ENCODE measurements at places on chromosomes 2 and 18.

DNA sequence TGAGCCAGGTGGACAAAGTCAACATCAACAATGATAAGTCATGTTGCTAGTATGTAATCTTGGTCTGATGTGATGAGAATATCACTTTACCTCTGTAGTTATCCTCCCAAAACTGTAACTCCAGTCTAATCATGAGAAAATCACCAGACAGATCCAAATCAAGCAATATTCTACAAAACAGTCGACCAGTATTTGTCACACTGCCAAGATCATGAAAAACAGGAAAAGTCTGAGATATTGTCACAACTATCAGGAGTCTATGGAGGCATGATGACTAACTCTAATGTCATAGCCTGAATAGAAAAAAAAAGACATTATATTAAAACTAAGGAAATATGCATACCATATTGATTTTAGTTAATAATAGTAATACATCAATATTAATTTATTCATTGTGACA, 1883.3 kb upstream of the CELF4 start:
- no peak for DNase-seq

GRCh38 chr2:152372438-152372984, 37.5 kb downstream of the FMNL2 start:
- no peak for DNase-seq

DNA sequence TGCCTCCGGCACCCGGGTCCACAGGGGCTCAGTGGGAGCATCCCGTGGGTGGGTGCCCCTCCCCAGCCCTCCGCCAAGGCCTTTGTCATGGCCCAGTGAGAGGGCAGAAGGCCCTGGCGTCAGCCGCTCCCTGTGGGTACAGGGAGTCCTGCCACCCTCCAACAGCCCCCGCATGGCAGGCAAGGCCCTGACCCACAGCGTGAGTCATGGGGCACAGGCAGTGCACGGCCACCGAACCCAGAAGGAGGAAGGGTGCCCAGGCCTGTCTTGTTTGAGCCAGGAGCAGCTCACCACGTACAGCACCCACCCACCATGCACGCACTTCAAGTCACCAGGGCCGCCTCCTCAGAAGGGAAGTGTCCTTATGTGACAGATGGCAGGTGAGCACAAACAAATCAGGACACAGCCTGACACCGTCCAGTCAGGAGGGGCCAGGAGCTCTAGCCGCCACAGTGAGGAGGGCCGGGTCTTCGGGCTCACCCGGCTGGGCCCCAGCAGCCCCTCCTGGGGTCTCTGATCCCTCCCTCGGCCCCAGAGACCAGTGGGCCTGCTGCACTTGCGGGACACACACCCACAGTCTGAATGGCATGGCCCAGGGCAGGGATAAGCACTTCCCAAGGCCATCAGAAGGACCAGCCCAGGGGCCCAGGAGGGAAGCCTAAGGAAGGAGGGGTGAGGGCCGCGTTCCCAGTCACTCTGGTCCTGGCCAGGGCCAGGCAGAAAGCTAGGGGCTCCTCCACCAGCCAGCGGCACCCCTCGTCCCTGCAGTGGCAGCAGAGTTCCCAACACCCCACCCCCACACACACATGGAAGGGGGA, 25.8 kb downstream of the BIN1 start:
- no peak for DNase-seq

DNA sequence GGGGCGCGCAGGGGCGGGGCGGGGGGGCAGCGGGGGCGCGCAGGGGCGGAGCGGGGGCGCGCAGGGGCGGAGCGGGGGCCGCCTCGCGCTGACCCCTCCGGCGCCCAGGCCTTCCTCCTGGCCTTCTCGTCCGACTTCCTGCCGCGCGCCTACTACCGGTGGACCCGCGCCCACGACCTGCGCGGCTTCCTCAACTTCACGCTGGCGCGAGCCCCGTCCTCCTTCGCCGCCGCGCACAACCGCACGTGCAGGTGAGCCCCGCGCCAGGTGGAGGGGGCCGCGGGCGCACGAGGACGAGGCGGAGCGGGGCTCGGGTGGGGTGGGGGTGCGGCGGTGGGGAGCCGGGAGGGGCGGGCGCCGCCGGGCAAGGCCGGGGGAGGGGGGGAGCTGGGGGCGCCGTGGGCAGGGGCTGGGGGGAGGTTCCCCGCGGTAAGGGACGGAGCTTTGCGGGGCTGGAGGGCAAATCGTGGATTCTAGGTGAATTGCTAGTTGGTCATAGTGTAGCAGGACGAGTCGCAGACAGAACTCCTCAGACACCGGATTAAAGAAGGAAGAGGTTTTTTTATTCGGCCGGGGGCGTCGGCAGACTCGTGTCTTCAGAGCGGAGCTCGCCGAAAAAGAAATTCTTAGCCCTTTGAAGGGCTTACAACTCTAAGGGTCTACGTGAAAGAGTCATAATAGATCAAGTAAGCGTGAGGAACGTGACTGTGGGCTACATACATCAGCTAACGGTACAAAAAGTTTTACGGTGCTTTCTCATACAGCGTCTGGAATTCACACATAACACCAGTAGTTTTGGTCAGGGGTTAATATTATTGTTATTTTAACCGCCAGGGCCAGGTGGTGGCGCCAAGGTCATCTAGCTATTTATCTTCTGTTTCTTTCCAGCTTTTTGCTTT, 29.9 kb downstream of the ANO7 start:
- DNase-seq: no peak

DNA sequence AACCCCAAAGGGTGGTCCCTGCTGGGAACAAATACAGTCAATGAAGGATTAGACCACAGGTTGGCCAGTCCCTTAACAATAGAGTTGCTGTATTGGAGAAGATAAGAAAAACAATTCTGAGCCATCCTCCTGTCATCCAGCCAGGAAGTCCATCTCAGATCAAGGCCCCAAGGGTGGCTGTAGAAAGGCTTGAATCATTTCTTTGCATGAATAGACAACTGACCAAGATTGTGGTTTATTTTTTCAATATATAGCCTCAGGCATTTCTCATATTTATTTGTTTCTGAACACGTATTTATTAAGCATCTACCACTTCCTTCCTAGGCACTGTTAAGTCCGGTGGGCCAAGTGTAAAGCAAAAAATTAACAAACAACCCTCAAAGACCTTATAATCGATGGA, 274.4 kb upstream of the SLC14A2 start:
- DNase-seq: no peak

GRCh38 chr2:208415897-208416296, 9.3 kb downstream of the PTH2R start:
- DNase-seq: no peak

- no peak for DNase-seq
Observed at GRCh38 chr2:67281101-67281500, 116.0 kb upstream of the ETAA1 start.

DNA sequence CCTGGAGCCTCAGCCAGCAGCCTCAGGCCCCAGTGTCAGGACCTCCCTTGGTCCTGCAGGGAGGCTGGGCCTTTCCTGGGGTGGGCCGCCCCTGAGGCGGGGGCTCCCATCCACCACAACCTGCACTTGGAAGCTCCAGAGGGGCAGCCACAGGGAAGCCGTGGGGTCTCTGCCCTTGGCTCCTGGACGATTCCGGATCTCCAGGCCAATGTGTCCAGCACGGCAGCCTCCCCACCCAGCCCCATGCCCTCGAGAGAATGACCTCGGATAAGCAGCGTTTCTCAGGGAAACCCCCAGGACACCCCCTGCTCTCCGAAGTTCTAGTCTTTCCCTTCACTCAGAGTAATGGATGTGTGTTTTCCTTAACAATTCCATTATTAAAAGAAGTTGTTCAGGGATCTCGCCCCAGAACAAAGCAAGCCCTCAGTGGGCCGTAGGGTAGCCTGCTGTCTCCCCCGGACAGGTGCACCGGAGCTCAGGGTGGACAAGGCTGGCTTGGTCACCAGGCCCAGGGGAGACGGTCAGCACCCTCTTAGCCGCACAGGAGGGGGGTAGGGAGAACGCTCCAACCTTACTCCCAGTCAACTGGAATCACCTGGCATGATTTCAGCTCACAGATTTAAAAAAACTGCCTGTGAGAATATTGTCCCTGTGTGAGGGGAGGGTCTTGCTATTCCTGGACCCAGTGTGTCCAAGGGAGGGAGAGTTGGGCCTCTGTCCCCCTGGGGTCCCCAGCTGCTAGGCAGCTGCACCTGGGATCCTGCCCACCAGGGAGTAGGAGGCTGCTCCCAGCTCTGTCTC, 72.2 kb upstream of the OTOS start:
- DNase-seq: no peak

GRCh38 chr2:191264647-191265081, 19.5 kb downstream of the MYO1B start:
- DNase-seq: no peak

GRCh38 chr2:235493775-235494715, at the start of gene AGAP1:
Gene AGAP1 (plus strand): TSS chr2:235494043.
- DNase-seq: peak; percentile 72

GRCh38 chr18:8443505-8443904, 165.7 kb upstream of the RAB12 start:
- DNase-seq: no peak

DNA sequence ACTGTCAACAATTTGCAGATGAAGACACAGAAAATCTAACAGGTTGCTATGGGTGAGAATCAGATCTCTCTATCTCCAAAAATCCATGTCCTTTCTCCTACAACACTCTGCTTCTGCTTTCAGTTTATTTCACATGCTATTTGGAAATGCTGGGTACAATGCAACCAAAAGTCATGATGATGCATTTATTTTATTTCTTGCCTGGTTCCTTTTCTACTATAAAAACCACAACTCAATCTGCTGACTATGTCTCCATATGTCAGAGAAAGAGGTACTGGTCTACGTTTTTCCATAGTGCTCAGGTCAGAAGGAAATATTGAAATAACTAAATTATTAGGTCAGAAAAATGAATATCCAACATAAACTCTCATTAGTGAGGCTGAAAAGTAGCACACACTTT, 20.5 kb downstream of the RAD51AP2 start:
- DNase-seq: no peak

DNA sequence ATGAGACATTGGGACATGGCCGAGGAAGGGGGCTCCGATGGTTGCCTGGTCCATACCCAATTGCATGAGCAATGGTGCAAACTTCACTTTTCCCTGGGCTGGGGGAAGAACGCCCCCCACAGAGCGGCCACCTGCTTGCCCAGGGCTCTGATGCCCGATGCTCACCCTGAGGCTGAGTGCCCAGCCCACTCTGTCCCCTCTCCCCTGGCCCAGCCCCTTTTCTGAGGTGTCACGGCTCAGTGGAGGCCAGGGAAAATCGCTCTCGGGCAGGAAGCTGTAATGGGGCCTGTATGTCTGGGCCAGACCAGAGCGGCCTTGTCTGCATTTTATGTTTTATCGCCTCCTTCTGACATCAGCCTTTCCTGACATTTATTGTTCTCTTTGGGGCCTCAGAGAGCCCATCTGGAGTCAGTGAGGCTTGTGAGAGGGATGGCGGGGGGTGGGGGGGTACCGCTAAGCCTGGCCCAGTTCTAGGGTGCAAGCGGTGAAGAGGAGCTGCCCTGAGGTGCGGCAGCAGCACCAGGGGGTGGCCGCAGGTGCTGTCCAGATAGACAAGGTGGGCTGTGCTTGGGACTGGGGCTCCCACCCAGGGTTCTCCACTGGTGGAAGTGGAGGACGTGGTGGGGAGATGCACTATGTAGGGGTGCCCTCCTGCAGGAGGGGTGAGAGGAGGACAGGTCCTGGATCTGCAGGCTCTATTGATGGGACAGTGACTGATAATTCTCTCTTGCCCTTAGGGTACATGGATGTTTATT, 46.2 kb downstream of the INHBB start:
- DNase-seq: no peak

DNA sequence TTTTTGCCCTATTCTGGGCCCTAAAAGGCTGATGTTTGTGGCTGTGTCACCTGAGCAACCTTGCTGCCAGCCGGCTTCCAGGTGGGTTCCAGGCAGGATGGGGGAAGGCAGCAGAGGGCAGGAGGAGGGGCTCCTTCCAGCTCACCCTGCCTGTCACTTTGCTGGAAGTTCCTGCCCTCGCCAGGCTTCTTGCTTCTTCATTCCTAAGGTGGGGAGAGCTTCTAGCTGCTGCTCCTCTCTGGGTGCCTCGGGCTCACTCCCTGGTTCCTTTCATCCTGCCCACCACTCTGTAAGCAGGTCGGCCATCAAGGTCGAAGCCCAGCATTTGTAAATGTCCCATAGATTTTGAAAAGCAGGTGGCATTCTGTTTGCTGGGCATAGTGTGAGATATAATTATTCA, 249.4 kb upstream of the HS6ST1 start:
- no peak for DNase-seq

- peak; percentile 15 for DNase-seq
Observed at GRCh38 chr18:36381075-36381474, 83.6 kb downstream of the FHOD3 start.

GRCh38 chr2:6755456-6755855, 110.3 kb downstream of the CMPK2 start:
- DNase-seq: no peak

GRCh38 chr18:3867864-3868311, 417.9 kb downstream of the TGIF1 start:
- DNase-seq: no peak

GRCh38 chr18:51716277-51716676, 518.8 kb upstream of the MEX3C start:
- DNase-seq: no peak

GRCh38 chr2:98656800-98657199, 48.4 kb downstream of the UNC50 start:
- DNase-seq: no peak

DNA sequence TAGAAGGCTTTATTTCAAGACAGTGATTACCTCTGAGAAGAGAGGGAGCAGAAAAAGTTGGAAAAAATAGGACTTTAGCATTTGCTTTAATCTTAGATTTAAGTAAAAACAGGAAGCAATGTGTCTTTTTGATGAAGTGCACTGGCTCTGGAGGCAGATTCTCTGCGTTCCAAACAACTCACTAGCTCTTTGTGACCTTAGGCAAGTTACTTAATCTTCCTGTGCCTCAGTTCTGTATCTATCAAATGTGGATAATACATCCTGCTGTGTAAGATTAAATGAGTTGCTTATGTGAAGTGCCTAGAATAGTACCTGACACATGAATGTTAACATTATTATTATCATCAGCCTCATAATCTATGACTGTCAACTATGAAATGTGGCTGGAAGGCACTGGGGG, 42.3 kb downstream of the RPRD1A start:
- no peak for DNase-seq

GRCh38 chr2:100151310-100151709, 8.9 kb upstream of the AFF3 start:
- DNase-seq: no peak

GRCh38 chr18:59038295-59039039, 101.2 kb upstream of the SEC11C start:
- DNase-seq: no peak

- no peak for DNase-seq
Observed at GRCh38 chr2:74188696-74189095, 9.7 kb upstream of the MTHFD2 start.

DNA sequence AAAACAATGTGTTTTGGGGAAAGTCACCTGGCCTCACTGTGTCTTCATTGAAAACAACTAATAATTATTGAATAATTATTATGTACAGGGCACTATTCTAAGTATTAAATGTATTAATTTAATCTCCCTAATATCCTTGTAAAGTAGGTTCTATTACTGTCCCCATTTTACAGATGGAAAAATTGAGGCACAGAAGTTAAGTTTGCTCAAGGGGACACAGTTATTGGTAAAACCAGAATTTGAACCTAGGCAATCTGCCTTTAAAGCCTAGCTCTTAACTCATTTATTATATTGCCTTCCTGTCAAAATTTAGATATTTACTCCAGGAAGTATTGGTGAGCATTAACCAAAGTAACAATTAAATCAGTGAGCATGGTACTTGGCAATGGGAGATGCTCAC, 84.6 kb downstream of the PMS1 start:
- DNase-seq: no peak

- DNase-seq: no peak
Observed at GRCh38 chr2:187656123-187656522, 101.9 kb upstream of the TFPI start.

GRCh38 chr18:49548229-49548636, 13.6 kb upstream of the LIPG start:
- DNase-seq: no peak

GRCh38 chr2:128304715-128305554, 13.7 kb downstream of the HS6ST1 start:
- DNase-seq: peak; percentile 95
